NK-92 treated with Interleukin-12 subunit alpha and Interleukin-12 subunit beta, amount 100 ng/mL, for 24 hours (cell line): ENCODE measurements at places on chromosomes 3 and 15.

DNA sequence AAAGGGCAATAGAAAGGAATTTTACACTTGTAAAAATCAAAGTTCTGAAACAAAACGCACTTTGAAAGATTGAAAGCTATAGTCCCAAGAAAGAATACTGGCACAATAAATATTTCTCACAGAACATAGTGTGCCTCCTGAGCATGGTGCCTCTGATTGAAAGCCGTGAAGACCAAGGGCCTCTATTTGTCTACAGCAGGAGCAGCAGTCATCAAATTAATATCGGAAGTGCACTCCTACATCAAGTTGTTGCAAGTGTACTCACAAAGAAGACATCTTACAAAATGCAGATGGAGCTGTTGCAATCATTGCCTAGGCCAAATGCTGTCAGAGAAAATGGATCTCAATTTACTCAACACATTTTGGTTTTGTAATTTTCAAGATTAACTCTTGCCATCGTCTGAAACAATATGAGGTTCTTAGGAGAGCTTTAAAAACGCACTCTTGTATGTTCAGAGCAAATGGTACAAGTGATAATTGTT, 9.2 kb upstream of the WDR49 start:
- no peak for DNase-seq

- DNase-seq = no peak
These were observed 27.7 kb downstream of the ZDHHC3 start for GRCh38 chr3:44948239-44948638.

DNA sequence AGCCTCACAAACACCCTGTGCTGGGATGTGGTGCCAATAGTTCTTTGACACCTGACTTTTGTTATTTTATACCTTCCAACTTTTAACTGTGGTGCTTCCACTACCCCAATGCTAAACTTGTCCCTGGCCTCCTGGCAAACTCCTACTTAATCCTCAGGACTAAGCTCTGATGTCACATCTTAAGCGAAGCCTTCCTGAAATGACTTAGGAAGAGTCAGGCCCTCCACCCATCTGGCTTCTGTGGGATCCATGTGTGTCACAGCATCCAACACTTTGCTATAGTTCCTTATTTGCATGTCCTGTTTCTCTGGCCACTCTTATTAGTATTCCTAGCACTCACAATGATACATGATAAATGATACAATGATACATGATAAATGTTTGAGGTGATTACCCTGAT, 133.2 kb downstream of the FILIP1L start:
- no peak for DNase-seq

- DNase-seq = no peak
These were observed 47.3 kb downstream of the CHP1 start for GRCh38 chr15:41278319-41278718.

DNA sequence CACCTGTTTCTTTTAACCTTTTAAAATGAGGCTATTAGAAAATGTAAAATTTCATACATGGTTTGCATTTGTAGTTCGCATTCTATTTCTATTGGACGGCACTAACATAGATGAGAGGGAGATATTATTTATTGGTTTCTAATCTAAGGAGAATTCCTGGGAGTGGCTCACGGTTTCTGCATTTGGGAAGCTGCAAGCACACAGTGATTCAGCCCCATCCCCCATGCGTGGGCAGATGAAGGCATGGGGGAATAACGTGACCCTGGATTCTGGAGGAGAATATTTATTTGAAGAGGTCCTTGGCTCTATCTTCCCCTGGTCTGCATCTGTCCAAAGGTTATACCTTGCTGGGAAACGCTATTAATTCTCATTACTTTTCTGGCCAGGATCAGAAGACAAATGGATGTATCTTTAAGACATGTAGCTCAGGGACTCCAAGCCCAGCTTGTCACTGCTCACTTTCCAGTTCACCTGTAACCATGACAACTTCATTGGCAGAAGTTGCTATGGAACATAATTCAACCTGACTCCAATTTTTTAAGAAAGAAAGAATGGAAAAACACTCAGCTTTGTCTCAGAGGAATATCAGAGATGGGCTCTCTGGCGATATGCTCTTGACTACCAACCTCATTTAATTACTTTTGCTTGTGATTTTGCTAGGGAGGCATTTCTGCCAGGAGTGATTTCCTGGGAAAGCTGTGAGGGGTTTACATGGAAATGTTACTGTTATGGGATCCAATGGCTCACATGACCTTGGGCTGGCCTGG, 27.2 kb upstream of the POMGNT2 start:
- no peak for DNase-seq

DNA sequence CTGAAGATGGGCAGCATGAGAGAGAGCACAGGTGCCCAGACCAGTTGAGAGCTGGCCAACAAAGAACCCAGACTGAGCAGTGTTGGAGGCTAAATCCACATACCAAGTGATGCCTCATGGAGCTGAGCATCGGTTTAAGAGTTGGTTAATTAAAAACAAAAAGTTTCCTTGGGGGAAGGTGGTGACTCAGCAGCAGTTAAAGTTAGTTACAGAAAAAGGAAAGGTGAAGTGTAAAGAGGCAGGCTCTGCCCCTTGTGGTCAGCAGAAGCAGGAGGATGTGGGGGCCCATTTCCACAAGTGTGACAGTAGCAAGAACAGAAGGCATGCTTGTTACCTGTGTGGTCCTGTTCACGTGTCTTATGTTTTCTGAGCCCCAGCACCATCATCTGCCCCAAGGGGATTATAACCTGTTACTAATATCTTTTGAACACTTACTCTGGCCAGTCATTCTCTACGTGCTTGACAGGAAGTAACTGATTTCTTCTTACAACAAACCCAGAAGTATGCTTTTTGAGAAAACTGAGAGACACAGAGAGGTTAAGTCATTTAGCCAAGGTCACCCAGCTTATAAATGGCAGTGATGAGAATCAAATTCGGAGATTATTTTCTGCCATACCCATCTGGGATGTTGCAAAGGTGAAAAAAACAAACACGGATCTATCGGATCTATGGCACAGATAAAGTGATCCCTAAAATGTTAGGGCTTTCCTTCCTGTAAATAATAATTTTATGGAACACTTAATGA, 91.0 kb downstream of the EPHB1 start:
- peak; percentile 77 for DNase-seq

DNA sequence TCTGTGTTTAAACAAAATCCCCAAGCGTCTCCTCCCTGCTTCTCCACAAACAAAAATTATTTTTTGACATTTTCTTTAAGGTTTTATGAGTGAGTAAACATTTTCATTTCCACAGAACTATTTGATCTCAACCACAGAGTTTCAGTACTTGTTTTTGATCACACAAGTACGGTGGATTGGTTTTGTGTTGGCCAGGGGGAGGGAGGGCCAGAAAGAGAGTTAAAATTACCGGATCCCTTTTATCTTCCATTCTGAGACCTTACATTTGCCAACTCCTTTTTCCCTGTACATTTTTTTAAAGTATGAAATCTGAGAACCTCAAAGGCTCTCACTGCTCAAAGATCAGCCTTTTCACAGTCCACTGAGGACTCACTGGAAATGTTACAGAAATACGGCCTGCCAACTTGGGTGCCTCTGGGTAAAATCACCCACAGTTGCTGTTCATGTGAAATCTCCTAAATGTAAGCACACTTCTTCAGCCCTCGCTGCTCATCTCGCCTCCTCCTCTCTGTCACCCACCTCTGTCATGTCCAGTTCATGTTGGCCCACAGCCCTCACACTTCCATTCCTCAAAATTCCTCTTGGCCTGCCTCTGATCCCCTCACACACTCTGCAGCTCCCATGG, 1.7 kb downstream of the HOMER2 start:
- no peak for DNase-seq

DNA sequence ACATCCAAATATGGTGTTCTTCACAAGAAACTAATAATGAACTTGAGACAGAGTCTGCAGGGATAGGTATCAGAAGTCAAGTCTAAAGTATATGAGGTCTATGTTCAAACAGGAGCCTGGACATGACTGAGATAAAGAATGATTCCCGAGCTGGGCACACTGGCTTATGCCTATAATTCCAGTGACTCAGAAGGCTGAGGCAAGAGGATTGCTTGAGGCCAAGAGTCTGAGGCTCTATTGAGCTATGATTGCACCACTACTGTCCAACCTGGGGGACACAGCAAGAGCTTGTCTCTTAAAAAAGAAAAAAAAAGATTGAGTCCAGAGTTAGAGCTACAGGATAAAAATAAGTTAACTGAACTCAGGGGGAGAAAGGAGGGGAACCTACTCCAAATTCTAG, 246.5 kb downstream of the LRRN1 start:
- DNase-seq = no peak
